ENCODE measurements at places on chromosomes 12 and 14.

DNA sequence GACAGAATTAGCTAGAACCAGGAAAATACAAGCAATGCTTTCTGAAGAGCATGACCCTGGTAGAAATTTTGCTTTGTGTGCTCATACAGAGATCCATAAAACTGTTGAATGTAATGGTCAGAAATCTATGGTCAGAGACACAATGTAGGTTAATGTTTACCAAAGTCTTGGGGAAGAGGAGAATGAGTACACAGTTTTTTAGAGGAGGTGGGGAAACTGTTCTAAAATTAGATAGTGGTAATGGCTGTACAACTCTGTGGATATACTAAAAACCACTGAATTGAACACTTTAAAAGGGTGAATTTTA, 109.5 kb upstream of the ARHGAP5 start:
- no peak for DNase-seq

DNA sequence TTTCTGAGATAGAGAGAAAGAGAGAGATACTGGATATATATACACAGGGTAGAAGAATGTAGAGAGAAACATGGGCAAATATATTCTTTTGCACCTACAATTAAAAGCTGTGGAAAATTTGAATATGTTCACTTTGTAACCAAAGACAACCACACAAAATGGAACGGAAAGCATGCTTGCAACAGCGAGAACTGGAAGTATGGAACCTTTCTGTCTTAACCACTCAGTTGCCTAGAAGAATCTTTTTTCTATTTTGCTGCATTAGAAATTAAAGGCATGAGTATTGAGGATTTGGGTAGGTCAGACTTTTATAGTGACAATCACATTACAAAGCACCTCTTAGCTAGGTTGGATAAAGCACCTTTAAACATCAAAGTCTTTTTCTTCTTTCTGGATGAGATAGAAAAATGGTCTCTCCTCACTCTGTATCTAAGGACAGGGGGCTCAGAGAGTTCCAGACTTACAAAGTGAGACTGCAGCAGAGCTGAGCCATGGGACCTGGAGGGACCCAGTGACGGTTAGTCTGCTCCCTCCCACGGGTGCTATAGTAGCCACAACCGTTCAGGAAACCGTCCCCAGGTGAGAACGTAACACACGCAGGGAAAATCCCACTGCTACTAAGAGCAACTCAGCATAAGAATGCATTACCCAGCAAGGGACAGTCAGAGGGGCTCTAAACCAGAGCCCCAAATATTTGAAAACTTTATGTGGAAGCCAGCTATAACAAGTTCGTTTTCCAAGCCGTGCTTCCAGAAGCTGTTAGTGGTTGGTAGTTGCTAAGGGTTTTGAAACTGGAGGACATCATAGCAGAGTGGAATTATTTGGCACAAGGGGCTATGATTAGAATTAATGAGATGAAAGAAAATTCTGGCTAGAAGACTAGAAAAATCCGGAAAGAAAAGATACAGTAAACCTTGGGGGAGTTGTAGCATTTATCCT, 97.1 kb downstream of the DAD1 start:
- DNase-seq: no peak

DNA sequence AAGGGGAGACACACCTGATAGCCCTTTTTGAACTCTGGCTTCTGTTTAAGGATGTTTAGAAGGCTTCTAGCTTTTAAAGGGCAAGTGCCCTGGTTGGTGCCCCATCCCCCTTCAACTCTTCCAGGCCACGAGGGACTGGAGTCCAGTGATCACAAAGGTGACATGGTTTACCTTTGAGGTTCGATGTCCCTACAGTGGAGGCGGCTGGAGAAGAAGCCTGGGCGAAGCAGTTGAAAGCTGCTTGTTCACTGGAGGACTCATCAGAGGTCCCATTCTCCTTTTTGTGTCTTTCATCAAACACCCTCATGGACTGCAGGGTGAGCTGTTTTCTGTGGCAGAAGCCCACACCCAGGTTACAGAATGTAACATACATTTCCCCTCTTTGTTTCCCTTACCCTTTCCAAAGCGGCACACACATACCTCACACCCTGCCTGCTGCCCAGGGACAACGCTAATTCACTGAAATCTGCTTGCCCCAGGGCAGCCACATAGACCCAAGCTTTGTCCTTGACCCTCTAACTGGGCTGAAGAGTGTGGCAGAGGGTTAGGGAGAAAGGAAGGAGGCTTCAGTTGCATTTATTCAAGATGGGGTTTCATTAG, 7.7 kb downstream of the TBX3 start:
- DNase-seq: no peak

- DNase-seq: no peak
Measured at GRCh38 chr12:46546634-46547273, 174.2 kb upstream of the SLC38A2 start.

GRCh38 chr14:64200170-64200569, 94.0 kb downstream of the ESR2 start:
- DNase-seq: no peak

DNA sequence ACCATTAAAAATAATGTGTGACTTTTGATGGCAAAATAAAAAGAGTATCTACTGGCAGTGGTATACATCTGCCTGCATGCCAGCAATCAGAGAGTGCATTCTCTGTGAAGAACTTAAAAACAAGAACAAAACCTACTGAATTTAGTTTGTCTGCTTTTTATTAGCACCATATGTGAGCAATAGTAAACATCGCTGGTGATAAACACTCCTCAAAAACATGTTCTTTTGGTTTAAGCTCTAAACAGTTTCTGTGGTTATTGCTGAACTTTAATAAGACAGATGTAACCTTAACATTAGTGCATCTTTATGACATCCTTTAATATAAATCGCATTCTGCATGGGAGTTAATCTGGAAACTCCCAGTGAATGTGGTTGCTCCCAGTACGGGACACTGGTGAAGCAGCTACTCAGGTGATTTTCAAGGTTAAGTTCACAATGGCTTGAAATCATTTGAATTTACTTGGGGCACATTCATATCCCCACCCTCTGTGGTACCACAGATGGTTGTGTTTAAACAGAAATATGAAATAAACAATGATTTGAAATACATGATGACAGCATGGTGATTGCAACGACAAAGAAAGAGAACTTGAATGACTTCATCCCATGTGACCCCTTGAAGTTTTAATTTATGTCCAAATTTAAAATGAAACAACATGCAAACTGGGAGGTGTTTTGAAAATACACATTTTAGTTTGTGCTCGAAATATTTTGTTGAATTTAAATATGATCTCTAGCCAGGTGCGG, 285.9 kb downstream of the FOXN3 start:
- DNase-seq: no peak
